ENCODE measurements at places on chromosomes 1 and 21.

GRCh38 chr1:215660259-215660658 is 93.2 kb downstream of the KCTD3 start:
- no peak for DNase-seq

GRCh38 chr1:35037206-35037605 is 5.5 kb upstream of the ZMYM6 start:
- no peak for DNase-seq

GRCh38 chr21:41170859-41171609 is 3.1 kb downstream of the BACE2 start:
- no peak for DNase-seq

- DNase-seq, result no peak
Observed at GRCh38 chr1:51044834-51045233, 57.2 kb upstream of the C1orf185 start.

- no peak for DNase-seq
Observed at GRCh38 chr1:221435504-221435904, 306.4 kb downstream of the DUSP10 start.
